ENCODE measurements at places on chromosomes 3 and 15. TPM values are rescaled to one million over a fixed set of nuclear protein-coding genes. Genes with fewer than 3 reads are reported as not detected.

SLC12A8 gene
- 4.6 TPM for total RNA-seq

DNA sequence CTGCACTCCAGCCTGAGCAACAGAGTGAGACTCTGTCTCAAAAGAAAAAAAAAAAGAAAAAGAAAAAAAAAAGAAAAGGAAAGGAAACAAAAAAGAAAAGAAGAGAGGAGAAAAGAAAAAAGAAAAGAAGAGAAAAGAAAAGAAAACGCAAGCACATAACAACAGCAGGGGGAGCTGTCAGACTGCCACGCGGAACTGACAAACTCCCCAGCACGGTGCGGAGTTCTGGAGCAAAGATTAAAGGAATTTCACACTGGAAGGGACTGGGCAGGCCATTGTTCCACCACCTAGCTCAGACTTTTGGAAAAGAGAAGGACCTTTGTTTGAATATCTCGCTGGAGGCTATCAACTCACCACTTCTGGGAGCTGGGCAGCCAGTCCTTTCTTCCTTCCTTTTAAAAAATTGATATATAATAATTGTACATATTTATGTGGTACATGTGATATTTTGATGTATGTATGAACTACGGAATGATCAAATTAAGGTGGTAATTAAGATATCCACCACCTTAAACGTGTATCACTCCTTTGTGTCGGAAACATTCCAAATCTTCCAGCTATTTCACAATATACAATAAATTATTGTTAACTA is 40.5 kb downstream of the DPPA2 start:
- no peak overlapping the region for H3K27ac ChIP-seq
- no peaks in the 10 kb centered on the region for H3K4me1 ChIP-seq
- H3K4me3 ChIP-seq, result no peak overlapping the region
- H3K27me3 ChIP-seq, result no peaks in the 10 kb centered on the region

GRCh38 chr3:159854500-159855124 is 134.0 kb upstream of the IL12A start:
- no peak overlapping the region for H3K27ac ChIP-seq
- no peak for DNase-seq
- H3K36me3 ChIP-seq, result no peaks in the 10 kb centered on the region
- H3K4me1 ChIP-seq, result peaks cover 62% of the 10 kb centered on the region
- no peak overlapping the region for H3K4me3 ChIP-seq

DNA sequence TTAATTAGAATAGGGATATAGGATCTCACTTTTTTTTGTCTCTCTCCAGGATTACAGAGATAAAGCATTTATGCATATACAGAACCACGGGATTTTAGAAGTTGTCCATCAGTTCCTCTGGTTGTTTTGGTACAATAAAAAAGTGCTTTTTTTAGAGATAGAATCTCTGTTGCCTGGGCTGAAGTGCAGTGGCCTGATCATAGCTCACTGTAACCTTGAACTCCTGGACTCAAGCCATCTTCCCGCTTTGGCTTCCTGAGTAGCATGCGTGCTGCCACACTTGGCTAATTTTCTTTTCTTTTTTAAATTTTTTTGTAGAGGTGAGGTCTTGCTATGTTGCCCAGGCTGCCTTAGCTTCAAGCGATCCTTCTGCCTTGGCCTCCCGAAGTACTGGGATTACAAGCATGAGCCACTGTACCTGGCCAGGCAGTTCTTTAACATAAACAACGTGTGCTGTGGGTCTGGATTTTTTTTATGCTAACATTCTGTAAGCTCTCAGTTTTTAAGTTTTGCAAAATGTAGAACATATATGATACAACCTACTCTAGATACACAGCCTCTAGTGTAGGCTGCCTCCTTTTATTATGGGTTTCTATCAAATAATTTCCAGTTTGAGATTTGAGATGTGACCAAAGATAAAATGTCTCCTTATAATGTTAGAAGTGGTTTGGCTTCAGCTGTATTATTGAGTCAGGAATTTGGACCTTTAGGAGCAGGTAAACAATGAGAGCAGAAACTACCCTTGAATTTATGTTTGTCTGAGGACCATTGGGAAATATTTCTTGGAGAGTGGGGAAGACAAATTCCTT is 57.4 kb upstream of the ULK4 start:
- H3K4me3 ChIP-seq, result no peak overlapping the region
- DNase-seq, result no peak
- H3K27ac ChIP-seq, result no peak overlapping the region
- no peaks in the 10 kb centered on the region for H3K27me3 ChIP-seq
- H3K36me3 ChIP-seq, result no peaks in the 10 kb centered on the region
- peaks cover 45% of the 10 kb centered on the region for H3K4me1 ChIP-seq

DNA sequence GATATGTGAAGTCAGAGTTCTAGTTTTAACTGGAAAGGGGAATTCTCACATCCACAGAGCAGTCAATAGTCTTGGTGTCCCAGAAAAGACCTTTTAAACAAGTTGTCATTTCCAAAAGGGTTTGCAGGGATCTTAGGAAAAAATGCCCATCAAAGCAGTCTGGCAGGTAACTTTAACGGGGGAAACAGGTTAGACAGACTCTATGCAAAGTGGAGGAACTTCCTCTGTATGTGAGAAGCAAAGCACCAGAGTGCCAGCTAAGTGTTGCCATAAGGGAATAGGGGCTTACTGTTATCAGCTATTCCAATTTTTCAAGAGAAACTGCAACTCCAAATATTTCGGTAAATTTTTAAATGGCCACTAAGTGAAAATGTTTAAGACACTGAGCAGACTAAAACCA is 307.9 kb upstream of the MDFIC2 start:
- H3K36me3 ChIP-seq, result no peaks in the 10 kb centered on the region
- peaks cover 12% of the 10 kb centered on the region for H3K4me1 ChIP-seq
- H3K4me3 ChIP-seq, result no peak overlapping the region
- no peaks in the 10 kb centered on the region for H3K27me3 ChIP-seq
- H3K27ac ChIP-seq, result no peak overlapping the region

GRCh38 chr15:47820057-47820746 is 102.9 kb downstream of the SEMA6D start:
- no peak overlapping the region for H3K27ac ChIP-seq
- H3K4me3 ChIP-seq, result no peak overlapping the region
- DNase-seq, result peak; percentile 28
- H3K4me1 ChIP-seq, result peaks cover 35% of the 10 kb centered on the region
